HFFc6 (cell line): ENCODE measurements at places on chromosomes 13 and 19.
A peak's percentile ranks its signal among the peaks of the same experiment; 100 is the strongest.

DNA sequence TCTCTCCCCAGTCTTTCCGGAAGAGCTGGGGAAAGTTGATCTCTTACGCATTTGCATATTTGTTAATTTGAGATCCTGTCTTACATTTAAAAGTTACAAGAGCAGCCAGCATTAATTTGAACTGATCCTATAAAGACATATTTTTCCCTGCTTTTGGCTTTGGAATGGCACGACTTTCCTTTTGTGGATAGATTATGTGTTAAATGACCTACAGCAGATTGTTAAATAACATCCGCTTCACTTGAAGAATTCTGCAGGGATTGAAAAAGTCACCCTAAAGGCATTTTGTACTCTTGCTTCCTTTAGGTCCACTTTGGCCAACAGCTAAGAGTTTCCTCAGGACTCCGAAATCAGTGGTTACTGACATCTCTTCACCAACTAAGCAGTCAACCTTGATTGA, 334.0 kb downstream of the TBC1D4 start:
- no peak overlapping the region for H3K27ac ChIP-seq
- H3K4me3 ChIP-seq, result no peak overlapping the region
- no peak for DNase-seq
- H3K36me3 ChIP-seq, result peaks cover 8% of the 10 kb centered on the region
- H3K4me1 ChIP-seq, result peaks cover 56% of the 10 kb centered on the region
- H3K27me3 ChIP-seq, result peaks cover 2% of the 10 kb centered on the region

DNA sequence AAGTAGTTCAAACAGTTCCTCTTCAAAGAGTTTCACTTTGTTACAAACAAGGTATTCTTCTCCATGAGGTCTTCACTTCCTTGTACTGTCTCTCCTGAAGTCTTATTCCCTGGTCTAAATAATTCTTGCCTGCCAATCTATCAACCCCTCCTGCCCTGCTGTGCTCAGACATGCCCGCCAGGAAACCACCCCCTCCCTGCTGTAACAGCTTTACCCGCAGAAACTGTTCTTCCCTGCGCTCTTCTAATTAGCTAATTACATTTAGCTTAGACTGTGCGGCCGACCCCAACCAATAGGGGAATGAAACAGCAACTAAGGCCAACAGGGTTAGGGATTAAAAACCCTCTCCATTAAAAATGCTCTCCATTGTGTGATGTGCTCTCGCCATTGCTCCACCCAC, 46.7 kb downstream of the ZNF846 start:
- DNase-seq, result no peak
- H3K27me3 ChIP-seq, result peaks cover 3% of the 10 kb centered on the region
- H3K27ac ChIP-seq, result no peak overlapping the region
- H3K4me1 ChIP-seq, result no peaks in the 10 kb centered on the region

GRCh38 chr19:39671739-39672363, 16.1 kb downstream of the LGALS16 start:
- H3K27me3 ChIP-seq, result peaks cover 1% of the 10 kb centered on the region
- no peak overlapping the region for H3K27ac ChIP-seq
- peak; percentile 38 for DNase-seq
- H3K4me3 ChIP-seq, result no peak overlapping the region
- H3K36me3 ChIP-seq, result no peaks in the 10 kb centered on the region

- no peak overlapping the region for H3K4me3 ChIP-seq
- H3K27me3 ChIP-seq, result peaks cover 7% of the 10 kb centered on the region
- DNase-seq, result no peak
- H3K36me3 ChIP-seq, result peaks cover 4% of the 10 kb centered on the region; the same call in 1 of the 2 replicates
These were observed 73.9 kb upstream of the FNDC3A start for GRCh38 chr13:48901781-48902180.

DNA sequence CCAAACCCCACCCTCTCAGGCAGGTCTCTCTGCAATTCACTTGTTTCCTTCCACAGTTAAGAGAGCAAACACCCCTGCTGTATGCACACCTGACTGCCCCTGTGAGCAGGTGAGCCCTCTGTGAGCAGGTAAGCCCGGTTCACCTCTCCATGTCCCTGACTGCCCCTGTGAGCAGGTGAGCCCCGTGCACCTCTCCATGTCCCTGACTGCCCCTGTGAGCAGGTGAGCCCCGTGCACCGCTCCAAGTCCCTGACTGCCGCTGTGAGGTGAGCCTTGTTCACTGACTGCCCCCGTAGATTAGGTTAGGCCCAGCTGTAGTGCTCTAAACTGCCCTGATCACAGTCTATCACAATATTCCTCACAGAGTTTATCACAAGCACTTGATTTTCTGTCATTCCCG, 29.2 kb downstream of the TMTC4 start:
- DNase-seq, result no peak
- no peaks in the 10 kb centered on the region; the same call in 1 of the 2 replicates for H3K27me3 ChIP-seq
- no peaks in the 10 kb centered on the region for H3K4me1 ChIP-seq
- H3K27ac ChIP-seq, result no peak overlapping the region
- H3K36me3 ChIP-seq, result no peaks in the 10 kb centered on the region; the same call in 1 of the 2 replicates

- H3K4me1 ChIP-seq, result no peaks in the 10 kb centered on the region
- peaks cover 17% of the 10 kb centered on the region; the same call in 1 of the 2 replicates for H3K27me3 ChIP-seq
- H3K27ac ChIP-seq, result no peak overlapping the region
- no peak overlapping the region for H3K4me3 ChIP-seq
These were observed 1.2 kb downstream of the NCAN start for GRCh38 chr19:19212916-19213315.

GRCh38 chr19:41412953-41413352, 14.2 kb downstream of the B3GNT8 start:
- H3K36me3 ChIP-seq, result peaks cover 13% of the 10 kb centered on the region; the same call in 1 of the 2 replicates
- peaks cover 2% of the 10 kb centered on the region; the same call in 1 of the 2 replicates for H3K27me3 ChIP-seq
- no peak overlapping the region for H3K4me3 ChIP-seq
- H3K27ac ChIP-seq, result no peak overlapping the region

- H3K27me3 ChIP-seq, result no peaks in the 10 kb centered on the region; the same call in 1 of the 2 replicates
- peak; percentile 78 for DNase-seq
- H3K4me1 ChIP-seq, result peaks cover 44% of the 10 kb centered on the region
- no peaks in the 10 kb centered on the region for H3K36me3 ChIP-seq
These were observed 7.1 kb upstream of the PNMA8A start for GRCh38 chr19:46478356-46478986.

GRCh38 chr13:95382411-95382810, 81.2 kb upstream of the ABCC4 start:
- DNase-seq, result no peak
- no peaks in the 10 kb centered on the region for H3K36me3 ChIP-seq
- H3K27ac ChIP-seq, result no peak overlapping the region
